Memory B cell (primary cell): ENCODE measurements at places on chromosomes 1 and 21.

DNA sequence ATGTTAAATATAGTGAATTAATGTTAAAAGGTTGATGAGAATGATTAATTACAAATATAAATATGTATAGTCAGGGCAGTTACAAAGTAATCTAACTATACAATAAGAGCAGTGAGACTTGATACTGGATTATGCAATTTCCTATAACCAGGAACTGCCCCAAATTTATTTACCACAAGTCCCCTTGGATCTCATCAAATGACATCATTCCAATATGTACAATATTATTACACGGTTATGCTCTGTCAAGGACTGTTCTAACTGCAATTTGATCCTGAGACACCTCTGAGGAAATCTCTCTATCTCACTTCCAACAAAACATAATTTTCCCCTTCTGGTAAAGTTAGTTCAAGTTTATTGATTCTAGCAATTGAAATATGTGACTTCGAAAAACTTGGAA is 917.6 kb downstream of the NCAM2 start:
- DNase-seq: no peak

DNA sequence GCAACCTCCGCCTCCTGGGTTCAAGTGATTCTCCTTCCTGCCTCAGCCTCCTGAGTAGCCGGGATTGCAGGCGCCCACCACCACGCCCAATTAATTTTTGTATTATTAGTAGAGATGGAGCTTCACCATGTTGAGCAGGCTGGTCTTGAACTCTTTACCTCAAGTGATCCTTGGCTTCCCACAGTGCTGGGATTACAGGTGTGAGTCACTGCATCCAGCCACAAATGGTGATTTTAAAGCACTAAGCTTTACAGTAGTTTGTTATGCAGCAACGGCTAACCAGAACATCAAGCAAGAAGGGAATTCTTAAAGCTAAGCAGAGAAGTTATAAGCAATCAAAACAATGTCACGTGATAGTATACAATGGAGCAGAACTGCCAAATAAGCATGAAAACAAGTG is 65.7 kb downstream of the NVL start:
- no peak for DNase-seq

DNA sequence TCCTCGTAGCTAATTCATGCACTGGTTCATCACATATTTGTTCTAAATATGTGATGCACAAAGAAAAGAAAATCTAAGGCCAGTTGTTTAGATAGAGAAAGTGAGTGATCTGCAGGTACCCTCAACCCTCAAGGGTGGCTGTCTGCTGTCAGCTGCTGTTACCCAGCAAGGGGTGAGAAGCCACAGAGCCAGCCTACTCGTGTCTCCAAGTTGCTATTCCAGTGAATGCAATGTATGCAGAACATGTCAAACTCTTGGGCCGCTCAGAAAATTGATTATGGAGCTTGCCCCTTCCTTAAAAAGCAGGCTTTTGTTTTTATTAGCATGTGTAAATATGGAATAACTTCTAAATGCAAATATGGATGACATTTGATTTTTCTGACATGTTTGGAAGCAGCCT is 336.3 kb upstream of the ST6GALNAC5 start:
- no peak for DNase-seq

GRCh38 chr21:17613242-17613676 is 558 bp upstream of the BTG3 start:
- no peak for DNase-seq

- peak; percentile 57 for DNase-seq
Observed at GRCh38 chr1:30757352-30758120, at the start of gene LAPTM5. TSS of gene LAPTM5 (minus strand) at chr1:30757774. CDS start at chr1:30757745, 29 bp downstream.

- no peak for DNase-seq
Observed at GRCh38 chr1:203467550-203467921, 8.1 kb upstream of the PRELP start.

DNA sequence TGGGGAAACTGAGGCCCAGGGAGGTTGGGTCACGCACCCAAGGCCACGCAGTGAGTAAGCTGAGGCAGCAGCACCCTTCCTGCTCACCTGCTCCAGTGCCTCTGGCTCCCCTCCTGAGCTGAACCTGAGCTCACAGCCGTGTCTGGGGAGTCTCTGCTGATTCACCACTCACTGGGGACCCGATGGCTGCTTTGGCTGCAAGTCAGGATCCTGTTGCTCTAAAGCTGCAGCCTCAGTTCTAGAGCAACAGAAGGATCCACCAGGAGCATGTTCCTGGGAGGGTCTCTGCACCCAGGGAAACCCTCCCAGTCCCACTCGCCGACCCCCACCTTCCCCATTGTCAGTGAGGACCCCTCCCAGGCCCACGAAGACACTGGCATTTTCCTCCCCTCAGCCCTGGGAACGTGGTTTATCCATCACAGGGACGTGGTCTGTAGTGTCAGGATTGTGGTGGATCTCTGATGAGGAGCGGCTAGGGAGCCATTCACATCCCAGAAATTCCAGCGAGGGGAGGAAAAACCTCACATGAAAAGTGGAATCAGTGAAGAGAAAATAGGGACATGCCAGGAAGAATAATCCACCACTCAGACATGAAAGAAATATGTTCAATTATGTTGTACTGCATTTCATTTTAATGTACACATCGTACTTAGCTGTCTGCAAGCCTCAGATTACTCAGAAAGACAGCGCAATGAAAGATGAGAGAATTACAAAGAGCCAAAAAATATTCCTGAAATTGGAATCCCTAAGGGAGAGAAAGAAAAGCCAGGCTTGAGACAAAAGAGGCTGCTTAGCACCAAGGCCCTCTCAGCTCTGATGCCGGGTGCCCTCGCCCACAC is 447.2 kb downstream of the MATN1 start:
- DNase-seq: no peak

- DNase-seq: no peak
Observed at GRCh38 chr21:42878678-42878992, 704 bp downstream of the WDR4 start.

- DNase-seq: no peak
Observed at GRCh38 chr1:37325509-37326437, 148.6 kb upstream of the ZC3H12A start.

DNA sequence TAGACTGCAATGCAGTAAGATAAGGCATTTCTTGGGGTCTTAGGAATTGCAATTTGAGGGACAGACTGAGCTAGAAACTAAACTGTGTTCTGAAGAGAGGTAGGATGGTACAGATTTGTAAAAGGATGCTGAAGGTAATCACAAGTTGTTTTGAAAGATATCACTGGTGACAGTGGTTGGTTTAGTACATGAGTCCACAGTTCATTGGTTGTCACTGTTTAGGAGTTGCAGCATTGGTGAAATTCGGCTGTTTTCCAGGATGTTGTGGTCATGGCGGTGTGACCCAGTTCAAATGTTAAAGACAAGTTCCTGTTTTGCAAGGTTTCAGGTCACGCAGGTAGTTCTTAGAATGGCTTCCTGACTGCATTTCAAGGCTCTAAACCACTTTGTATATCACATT is 292.8 kb upstream of the B3GALT2 start:
- peak; percentile 74 for DNase-seq
